D721Med (cell line): ENCODE measurements at places on chromosomes 1 and 21.

DNA sequence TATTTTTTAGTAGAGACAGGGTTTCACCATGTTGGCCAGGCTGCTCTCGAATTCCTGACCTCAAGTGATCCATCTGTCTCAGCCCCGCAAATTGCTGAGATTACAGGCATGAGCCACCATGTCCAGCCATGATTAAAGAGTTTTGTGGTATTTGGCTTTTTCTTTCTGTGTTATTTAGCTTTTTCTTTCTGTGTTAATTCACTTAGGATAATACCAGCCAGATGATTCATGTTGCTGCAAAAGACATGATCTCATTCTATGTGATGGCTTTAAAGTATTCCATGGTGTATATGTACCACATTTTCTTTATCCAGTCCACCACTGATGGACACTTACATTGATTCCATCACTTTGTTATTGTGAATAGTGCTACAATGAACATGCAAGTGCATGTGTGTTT lies 1135.2 kb downstream of the AMY1C start:
- no peak for DNase-seq

DNA sequence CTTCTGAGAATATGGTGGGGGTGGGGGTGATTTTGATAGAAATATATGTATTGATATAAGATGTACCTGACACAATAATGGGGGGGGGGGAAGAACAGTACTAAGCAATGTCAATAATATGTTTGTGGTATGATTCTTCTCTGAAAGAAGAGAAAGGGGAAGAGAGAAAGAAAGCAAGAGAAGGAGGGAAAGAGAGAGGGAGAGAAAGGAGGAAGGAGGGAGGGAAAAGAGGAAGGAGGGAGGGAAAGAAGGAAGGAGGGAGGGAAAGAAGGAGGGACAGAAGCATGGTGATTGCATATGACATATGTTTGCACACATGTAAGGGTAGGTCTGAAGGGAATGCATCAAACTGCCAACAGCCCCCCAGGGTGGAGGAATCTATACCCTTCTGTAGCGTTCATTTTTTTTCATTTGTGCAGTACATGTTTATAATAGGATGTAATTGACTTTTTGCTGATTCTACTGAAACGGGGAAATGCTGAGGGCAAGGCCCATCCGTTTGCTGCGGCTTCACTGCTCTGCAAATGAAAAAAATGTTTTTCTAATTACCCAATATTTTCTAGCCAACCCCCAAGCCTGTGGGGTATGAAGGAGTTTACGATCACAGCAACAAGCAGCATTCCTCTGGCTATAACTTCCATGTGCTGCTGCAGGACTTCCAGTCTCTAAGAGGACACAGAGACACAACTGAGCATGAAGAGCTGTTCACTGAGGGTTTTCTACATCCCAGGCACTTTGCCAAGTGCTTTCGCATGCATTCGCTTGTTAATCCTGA lies 119.3 kb upstream of the ZC3H12A start:
- no peak for DNase-seq

GRCh38 chr1:84773195-84773594 lies 82.9 kb upstream of the SSX2IP start:
- DNase-seq = no peak

DNA sequence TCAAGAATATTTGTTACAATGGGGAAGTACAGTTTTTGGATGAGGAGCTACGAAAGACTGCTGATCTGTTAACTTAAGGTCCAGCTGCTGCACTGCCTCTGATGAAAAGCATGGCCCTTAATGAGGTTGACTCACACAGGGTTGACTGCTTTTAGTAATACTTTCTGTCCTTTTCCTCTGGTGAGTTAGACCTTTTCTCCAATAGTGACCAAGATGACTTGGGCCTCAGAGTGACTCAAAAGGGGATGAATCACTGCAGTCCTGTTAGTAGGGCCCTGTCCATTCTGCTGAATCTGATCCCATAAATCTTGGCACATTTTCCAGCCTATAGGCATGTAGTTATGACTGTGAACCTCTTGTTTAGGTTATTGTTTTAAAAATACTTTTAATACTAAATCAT lies 2.7 kb downstream of the DISP1 start:
- no peak for DNase-seq

DNA sequence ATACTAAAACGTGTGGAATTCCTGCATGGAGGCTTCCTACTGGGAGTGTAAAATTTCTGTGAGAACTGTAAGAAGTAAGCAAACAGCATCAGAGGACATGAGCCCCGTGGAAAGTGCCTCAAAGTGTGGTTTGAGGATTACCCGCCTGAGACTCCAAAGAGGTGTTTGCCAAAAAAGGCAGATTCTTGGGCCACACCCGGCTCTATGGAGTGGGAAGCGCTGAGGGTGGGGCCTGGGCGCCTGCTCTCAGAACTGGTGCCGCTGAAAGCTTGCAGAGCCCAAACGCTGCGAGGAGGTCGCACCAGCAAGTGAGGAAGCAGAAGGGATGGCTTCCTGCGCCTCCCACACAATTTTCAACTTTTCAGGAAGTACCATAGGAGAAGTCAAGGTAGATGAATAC lies 43.0 kb upstream of the PSEN2 start:
- no peak for DNase-seq

- no peak for DNase-seq
Measured at GRCh38 chr21:19776076-19776475, 1222.1 kb upstream of the NCAM2 start.

GRCh38 chr1:187839873-187840272 lies 1011.1 kb downstream of the PLA2G4A start:
- DNase-seq = no peak

GRCh38 chr1:45583666-45584350 lies at the start of gene NASP:
Gene NASP, plus strand, starts transcription at chr1:45584041. Its CDS starts 106 bp downstream, at chr1:45584147.
- DNase-seq = peak; percentile 50
